ENCODE measurements at places on chromosomes 2 and 18.

- DNase-seq: no peak
Observed at GRCh38 chr2:175567435-175568061, 386.0 kb upstream of the ATP5MC3 start.

GRCh38 chr18:53458944-53459580 is 765.4 kb downstream of the MBD2 start:
- no peak for DNase-seq

- DNase-seq: no peak
Observed at GRCh38 chr2:53312721-53313120, 454.9 kb upstream of the CHAC2 start.

GRCh38 chr18:69890558-69890957 is 57.1 kb downstream of the CD226 start:
- no peak for DNase-seq

GRCh38 chr2:225431105-225431863 is 31.8 kb downstream of the NYAP2 start:
- no peak for DNase-seq

DNA sequence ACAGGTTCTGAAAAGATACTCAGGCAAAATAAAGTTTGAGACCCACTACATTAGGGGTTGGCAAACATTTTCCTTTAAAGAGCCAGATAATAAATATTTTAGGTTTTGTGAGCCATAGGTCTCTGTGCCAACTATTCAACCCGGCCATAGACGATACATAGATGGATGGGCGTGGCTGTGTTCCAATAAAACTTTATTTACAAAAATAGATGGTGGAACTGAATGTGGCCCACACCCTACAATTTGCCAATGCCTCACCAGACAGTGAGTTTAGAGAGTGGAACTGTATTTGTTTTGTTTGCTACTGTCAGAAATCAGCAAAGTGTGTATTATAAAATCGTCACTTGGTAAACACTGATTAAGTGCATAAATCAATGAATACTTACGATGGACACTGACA is 78.0 kb downstream of the ACKR3 start:
- DNase-seq: no peak

DNA sequence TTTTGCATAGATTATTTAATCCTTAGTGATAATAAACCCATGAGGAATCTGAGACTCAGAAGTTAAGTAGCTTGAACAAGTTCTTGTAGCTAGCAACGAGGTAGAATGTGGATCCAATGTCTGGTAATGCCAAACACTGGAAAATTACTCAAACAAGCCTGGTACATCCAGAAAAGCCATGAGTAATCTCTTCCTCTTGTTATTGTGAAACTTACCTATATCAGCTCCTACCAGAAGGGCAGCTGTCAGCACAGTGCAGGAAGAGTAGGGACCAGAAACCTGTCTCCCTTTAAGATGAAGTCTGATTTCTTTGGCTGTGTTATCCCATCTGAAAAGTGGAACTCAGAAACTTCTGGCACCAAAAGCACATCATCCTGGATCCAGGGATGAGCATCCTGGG is 7.7 kb upstream of the SERPINB8 start:
- DNase-seq: no peak

DNA sequence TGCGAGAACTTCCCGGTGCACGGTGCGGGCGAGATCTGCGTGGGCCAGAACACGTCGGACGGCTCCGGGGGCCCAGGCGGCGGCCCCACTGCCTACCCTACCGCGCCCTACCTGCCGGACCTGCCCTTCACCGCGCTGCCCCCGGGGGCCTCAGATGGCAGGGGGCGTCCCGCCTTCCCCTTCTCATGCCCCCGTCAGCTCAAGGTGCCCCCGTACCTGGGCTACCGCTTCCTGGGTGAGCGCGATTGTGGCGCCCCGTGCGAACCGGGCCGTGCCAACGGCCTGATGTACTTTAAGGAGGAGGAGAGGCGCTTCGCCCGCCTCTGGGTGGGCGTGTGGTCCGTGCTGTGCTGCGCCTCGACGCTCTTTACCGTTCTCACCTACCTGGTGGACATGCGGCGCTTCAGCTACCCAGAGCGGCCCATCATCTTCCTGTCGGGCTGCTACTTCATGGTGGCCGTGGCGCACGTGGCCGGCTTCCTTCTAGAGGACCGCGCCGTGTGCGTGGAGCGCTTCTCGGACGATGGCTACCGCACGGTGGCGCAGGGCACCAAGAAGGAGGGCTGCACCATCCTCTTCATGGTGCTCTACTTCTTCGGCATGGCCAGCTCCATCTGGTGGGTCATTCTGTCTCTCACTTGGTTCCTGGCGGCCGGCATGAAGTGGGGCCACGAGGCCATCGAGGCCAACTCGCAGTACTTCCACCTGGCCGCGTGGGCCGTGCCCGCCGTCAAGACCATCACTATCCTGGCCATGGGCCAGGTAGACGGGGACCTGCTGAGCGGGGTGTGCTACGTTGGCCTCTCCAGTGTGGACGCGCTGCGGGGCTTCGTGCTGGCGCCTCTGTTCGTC is 1.7 kb downstream of the FZD7 start:
- no peak for DNase-seq

GRCh38 chr2:143901185-143901842 is 618.6 kb downstream of the ZEB2 start:
- DNase-seq: no peak

GRCh38 chr2:37349231-37349860 is 4.9 kb downstream of the QPCT start:
- no peak for DNase-seq

DNA sequence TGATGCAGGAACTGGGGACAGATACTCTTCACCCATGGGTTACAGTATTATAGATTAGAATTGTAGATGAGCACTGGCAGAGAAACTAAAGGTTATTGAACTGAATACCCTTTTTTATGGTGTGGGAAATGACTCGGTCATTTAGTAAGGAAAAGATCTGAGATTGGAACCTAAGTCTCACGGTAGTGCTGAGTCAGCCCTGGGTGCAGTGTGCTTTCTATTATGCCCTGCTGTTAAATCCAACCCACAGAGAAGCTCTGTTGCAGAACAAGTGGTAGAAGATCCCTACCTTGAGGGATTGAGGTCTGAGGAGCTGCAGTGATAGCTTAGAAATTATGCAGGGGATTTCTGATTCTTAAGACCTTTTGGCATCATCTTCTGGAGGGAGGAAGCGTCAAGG is 12.7 kb downstream of the CCT7 start:
- DNase-seq: no peak
